NCI-H82 (cell line): ENCODE measurements at places on chromosomes 3 and 15.

DNA sequence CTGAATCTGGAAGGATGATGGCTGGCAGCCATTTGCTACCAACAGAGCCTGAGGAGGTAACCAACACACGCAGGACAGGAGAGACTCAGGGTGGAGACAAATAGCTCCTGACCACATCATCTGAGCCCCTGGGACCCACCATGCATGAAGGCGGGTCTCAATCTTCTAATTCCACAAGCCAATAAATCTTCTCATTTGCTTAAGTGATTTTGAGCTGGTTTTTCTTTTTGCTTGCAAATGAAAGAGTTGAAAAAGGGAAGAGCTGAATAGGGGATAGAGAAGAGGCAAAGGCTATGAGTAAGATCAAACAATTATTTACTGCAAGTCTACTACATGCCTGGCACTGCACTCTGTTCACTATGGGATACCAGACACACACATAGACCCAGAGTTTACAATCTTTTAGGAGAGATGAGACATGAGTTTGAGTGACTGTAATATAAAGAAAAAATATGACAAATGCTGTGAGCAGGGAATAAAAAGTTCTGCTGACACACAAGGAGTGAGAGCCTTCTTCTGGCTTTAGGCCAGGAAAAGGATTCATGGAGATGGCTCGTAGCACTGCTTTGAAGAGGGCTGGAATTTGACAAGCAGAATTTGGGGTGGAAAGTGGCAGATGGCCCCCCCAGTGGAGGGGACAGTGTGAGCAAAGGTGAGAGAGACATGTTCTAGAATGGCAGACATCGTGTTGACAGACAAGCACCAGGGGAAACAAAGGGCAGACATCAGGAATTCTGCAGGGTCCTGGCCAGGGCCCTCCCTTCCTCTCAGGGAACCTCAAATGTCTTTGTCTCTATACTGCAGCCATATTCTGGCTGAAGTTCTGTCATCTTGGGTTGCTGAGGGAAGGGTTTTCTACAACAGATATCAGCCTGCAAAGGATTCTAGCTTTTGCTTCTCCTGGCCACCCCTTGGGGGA is 69.8 kb upstream of the WNT5A start:
- DNase-seq: no peak

DNA sequence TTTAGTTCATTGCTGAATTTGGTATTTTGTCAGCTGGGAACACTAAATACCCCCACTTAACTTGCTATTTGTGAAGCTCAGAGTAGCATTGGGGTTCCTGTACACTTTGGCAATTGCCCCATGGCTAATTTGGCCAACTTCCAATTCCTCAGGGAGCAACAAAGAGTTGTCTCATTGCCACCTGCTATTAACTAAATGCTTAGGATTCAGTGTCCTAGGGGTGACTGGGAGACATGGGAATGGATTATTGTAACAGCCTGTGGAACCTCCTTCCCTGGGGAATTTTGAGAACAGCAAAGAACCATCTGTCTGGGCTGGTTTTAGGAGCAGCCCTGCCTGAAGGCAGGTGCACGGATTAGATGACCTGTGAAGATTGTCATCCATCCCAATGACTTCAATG is 437.4 kb upstream of the TPRG1 start:
- DNase-seq: peak; percentile 94

- DNase-seq: no peak
Observed at GRCh38 chr3:37736624-37737023, 125.1 kb upstream of the CTDSPL start.

DNA sequence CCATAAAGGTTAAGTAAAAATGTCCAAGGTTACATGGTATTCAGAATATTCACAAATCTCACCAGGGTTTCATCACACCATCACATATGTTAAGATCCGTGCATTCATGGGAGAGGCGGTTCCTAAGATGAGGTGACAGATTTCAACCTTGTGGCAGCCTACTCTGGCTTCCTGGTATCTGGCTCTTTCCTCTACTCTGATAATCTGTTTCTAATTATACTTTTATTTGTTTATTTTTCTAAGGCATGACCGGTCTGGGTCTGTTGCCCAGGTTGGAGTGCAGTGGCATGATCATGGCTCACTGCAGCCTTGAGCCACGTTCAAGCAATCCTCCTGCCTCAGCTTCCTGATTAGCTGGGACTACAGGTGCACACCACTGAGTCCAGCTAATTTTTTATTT is 34.4 kb downstream of the RAF1 start:
- peak; percentile 16 for DNase-seq

- no peak for DNase-seq
Observed at GRCh38 chr3:18018491-18019160, 276.2 kb upstream of the TBC1D5 start.

DNA sequence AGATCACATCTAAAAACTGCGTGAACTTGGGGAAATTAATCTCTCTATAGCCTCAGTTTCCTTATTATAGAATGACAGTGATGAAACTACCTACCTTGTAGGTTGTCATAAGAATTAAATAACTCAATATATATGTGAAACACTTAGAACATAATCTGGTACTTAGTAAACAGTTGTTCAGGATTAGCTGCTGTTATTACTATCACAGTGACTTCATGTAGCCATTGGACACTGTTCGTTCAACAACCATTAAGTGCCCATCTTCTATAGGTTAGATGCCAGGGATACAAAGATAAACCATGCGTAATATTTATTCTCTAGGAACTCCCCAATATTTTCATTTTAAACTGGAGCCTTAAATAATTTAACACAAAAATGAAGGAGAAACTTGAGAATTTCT is 329.0 kb upstream of the PROK2 start:
- no peak for DNase-seq

DNA sequence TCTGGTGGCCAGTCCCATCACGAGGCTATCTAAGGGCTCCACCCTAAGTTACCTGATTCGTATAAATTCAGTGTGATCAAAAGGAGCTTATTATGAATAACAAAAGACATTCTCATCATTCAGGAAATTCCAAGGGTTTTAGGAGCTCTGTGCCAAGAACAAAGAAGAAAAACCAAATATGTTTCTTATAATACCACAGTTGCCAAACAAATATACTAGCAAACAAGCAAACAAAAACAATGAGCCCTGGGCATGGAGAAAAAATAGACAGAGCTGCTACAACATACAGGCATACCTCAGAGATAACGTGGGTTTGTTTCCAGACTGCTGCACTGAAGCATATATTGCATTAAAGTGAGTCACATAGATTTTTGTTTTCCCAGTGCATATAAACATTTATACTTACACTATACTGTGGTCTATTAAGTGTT is 20.2 kb upstream of the CFAP161 start:
- no peak for DNase-seq

- DNase-seq: no peak
Observed at GRCh38 chr3:162143180-162143579, 646.6 kb downstream of the OTOL1 start.

- no peak for DNase-seq
Observed at GRCh38 chr15:56963126-56963525, 44.7 kb downstream of the TCF12 start.

DNA sequence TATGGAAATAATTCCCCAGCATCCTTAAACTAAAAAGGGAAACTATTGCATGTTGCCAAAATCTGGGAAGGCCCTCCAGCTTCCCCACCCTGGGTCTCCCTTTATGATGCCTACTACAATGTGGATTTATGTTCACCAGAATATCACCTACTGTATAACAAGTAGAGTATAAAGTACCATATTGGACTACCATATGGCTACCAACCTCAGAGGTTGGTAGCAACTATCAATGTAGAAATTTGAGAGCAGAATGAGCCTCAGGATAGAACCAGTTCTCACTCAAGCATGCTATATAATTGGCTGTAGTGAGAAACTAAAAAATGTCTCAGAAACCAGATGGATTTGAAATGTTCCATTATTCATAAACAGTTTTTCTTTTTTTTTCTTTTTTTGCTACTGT is 918.4 kb downstream of the MCTP2 start:
- DNase-seq: no peak

GRCh38 chr15:88331291-88331690 is 74.8 kb upstream of the NTRK3 start:
- peak; percentile 84 for DNase-seq

DNA sequence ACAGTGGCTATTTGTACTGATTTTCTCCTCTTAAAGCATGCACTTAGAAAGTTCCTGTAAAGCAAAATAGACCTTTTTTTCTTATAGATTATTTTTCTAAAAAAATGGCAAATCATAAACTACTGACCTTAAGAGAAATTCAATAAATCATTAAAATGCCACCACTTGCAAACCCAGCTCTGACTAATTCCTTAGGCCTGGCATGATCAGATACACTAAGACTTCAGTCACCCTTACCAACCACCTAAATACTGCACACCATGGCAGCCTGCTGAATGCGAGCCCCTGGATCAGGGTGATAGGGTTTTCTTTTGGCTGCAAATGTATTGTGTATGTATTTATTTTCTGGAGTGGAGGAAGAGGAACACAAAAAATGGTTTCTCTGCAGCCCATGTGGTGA is 370.6 kb upstream of the TBL1XR1 start:
- DNase-seq: no peak
